ENCODE measurements at places on chromosomes 12 and 14.

DNA sequence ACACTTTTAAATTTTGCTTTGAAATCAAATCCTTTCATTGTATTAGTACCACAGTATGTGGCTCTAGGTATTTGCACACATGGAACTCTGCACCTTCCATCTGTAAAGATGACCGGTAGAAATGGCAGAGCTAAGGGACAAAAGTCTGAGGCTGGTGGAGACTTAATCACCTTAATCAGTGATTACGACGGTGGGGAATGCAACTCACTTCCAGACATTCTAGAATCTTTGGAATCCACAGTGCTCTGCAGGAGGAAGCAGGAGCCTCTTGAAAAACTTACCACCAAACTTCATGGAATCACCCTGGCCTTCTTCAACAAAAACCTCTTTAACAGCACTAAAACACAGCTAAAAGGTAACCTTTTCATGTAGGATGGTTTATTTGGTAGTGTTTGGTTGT lies 3.9 kb upstream of the DACT1 start:
- no peak for DNase-seq

DNA sequence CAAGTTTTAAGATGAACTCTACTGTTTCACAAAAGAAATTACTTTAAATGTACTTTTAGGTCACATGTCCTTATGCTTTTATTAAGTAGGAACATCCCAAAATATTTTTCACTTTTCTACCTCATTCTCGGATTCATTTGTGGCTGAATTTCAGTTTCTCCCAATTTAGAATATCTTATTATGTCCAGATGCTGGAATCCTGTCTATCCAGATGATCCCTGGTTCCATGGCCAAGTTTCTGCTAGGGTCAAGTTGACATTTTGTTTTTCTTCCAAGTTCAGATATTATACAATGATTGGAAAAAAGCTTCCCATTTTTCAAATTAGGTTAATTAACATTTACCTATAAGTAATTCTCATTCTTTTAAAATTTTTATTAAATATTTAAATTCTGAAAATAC lies 181.8 kb upstream of the SLC16A7 start:
- DNase-seq, result no peak

DNA sequence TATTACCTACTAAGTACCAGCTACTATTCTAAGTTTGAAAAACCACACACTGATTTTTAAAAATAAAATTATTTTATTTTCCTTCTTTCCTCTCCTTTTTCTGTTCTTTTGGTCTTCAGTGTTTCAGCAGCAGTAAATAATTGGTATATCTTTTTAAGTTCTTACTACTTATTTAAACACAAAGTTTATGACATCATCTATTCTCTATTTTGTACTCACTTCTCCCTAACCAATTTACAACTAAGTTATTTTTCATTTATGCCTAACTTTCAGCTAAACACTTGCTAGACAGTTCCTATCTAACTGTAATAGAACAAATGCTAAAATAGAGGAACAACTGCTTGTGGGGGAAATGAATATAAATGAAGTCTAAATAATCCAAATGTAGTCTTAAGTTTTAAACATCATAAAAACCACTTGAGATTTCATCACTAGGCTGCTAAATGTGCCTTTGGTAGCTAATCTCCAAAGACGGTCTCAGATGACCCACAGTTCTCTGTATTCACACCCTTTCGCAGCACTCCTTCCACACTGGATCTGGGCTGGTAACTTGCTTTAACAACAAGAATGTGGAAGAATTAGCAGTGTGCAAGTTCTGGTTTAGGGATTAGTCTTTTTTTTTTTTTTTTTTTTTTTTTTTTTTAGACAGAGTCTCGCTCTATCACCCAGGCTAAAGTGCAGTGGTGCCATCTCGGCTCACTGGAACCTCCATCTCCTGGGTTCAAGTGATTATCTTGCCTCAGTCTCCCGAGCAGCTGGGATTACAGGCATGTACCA lies 41.0 kb downstream of the TFCP2 start:
- no peak for DNase-seq

GRCh38 chr14:100824091-100824551 lies 1.8 kb upstream of the MEG3 start:
- no peak for DNase-seq

- DNase-seq, result no peak
Observed at GRCh38 chr12:44357494-44357893, 518.6 kb downstream of the NELL2 start.

- DNase-seq, result no peak
Observed at GRCh38 chr12:42086031-42086430, 58.6 kb downstream of the GXYLT1 start.

DNA sequence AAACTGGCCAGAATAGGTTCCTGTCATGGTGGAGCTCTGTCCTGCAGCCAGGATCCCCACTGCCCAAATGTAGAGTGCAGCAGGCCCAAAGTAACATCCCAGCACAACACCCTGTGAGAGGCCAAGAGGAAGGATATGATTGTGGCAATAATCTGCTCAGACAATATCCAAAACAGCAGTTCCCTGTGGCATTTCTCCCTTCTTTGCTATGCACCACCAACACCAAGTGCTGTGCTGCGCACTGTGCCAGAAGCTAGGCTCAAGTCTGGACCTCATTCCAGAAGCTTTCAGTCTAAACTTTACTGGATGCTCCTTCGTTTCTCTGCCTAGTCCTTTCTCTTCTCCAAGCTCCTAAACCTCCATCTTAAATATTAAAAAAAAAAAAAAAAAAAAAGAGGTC lies 33.4 kb downstream of the SLC11A2 start:
- no peak for DNase-seq

DNA sequence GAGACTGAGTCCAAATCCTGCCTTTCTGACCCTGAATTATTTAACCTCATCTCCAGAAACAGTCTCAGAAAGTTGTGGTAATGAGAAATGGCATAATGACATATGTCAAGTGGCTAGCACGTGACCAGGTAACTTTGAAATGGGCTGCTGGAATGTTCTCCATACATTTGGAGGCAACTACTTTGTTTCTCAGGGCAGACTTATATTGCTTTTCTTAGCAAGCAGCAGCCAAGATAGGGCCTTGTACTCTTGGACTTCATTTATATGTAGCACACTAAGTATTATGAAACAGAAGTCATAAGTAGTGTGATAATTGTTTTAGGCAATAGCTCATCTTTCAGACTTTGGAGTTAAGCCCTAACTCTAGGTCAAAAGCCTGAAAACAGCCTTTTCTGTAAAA lies 494.7 kb downstream of the NPAS3 start:
- no peak for DNase-seq

- DNase-seq, result peak; percentile 39
Observed at GRCh38 chr14:76090616-76091391, 60.9 kb upstream of the GPATCH2L start.
